Stimulated activated CD8-positive, alpha-beta memory T cell treated with anti-CD3 and anti-CD28 coated beads, Interleukin-7, amount 100 ng/mL, for 4 hours (primary cell): ENCODE measurements at places on chromosomes 5 and 9.

DNA sequence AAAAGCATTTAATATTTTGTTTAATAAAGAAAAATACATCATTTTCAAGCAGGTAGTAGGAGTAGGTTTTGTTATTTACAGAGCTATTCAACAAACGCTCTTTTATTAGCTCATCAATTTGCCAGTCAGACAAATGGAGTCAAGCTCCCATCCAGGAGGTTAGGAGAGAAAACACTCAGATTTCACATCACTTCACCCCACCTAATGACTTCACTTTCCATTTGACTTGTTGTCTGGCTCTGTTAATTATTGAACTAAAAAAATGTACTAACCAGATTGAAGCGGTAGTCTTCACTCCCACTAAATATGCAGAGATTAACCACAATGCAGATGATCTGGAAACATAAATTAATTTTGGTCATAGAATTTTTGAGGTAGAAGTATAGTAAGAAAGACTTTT is 193.6 kb upstream of the VCAN start:
- no peak for DNase-seq

GRCh38 chr5:79547429-79547822 is 33.5 kb upstream of the HOMER1 start:
- no peak for DNase-seq

DNA sequence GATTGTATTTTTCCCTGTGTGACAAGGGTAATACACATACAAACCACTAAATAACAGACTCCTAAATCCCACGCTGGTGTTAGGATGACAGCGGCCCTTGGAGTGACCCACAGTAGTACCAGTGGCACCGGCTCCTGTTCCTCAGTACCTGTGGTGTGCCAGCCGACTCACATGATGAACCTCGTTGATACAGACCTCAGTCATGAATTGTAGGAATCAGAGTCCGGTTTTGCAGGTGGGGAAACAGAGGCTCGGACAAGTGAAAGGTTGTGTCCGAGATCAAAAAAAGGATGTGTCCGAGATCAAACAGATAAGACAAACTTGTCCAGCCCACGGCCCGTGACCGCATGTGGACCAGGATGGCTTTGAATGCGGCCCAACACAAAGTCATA is 78.0 kb downstream of the AMBP start:
- no peak for DNase-seq

DNA sequence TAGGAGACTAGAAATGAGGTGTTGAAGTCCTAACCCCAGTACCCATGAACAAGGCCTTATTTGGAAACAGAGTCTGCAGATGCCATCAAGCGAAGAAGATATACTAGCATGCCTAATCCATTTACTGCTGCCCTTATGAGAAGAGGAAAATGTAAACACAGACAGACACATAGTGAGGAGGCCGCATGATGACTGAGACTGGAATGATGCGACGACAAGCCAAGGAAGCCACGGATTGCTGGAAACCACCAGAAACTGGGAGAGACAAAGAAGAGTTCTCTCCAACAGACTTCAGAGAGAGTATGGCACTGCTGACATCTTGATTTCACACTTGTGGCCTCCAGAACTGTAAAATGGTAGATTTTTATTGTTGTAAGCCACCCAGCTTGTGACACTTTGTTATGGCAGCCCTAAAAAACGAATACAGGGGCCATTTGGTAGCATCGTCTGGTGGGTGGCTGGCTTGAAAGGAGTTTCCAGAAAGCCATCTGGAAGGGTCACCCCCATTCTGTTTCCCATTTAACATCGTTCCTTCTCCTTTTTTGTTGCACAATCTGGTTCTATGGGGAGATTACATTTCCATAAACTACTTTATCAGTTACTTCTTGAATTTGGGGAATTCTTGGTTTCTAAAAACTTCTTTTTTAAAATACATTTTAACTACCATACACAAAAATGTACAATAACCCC is 193.1 kb downstream of the HSD17B3 start:
- no peak for DNase-seq

GRCh38 chr5:82641331-82642003 is 363.3 kb upstream of the RPS23 start:
- DNase-seq = no peak

DNA sequence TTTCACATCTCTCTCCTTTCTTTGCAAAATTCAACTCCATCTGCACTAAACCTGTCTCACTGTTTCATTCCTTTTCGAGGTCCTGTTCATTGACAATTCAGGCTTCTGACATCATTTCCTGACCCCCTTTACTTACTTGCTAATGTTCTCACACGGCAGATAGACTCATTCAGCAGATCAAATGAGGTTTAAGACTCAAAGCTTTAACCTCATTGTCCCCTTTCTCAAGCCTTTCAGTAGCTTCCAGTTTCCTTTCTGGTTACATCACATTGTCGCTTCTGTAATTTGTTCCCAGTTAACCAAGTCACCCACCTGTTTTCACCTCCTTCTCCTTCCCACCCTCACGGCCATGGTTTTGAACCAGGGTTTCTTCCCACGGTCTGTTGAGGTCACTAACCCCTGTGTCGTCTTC is 143.4 kb upstream of the OTULINL start:
- no peak for DNase-seq

DNA sequence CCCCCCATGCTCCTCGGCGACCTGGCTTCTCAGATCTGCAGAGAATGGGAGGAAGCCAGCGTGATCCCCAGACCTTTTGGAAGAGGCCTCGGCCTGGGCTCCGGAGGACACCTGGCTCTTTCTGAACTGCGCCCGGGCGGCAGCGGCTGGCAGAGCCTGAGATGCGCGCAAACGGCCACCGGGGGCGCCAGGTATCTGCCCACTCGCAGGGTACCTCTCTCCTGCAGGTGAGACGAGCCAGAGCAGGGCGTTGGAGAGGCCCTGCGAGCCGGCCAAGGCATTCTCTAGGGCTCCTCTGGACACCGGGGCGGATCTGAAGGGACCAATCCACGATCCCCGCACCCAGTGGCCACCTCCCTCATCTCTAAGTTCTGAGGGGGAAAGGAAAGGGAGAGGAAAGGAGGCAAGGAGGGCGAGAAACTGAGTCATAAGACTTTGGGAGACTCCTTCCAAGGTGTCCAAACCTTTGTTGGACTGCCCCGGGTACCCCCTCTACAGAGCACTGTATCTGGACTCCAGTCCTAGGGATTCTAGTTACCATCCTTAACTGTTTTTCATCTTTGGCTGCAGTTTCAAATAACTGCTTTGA is 55.0 kb upstream of the SLC46A2 start:
- no peak for DNase-seq

- no peak for DNase-seq
These were observed 50.7 kb upstream of the SHB start for GRCh38 chr9:38119560-38120236.

- DNase-seq = no peak
These were observed 63.4 kb downstream of the PSMB7 start for GRCh38 chr9:124351672-124352468.

GRCh38 chr5:133581918-133582317 is 30.4 kb downstream of the FSTL4 start:
- no peak for DNase-seq

DNA sequence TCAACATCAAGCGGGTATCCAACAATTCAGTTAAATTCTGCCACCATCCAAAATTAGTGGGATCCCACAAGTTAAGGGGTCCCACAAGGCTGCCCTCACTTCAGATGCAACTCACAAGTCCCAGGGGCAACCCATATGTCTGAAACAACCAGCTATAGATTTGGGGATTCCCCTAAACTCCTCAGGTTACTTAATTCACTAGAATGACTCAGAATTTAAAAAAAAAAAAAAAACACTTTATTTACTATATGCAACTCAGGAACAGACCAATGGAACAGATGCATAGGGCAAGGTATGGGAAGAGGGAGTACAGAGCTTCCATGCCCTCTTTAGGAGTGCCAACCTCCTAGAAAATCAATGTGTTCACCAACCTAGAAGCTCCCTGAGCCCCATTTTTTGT is 15.1 kb downstream of the AUH start:
- no peak for DNase-seq

- no peak for DNase-seq
These were observed 116.1 kb upstream of the FSTL4 start for GRCh38 chr5:133728475-133728874.

- no peak for DNase-seq
These were observed 29.9 kb downstream of the TENT4A start for GRCh38 chr5:6743161-6743560.

DNA sequence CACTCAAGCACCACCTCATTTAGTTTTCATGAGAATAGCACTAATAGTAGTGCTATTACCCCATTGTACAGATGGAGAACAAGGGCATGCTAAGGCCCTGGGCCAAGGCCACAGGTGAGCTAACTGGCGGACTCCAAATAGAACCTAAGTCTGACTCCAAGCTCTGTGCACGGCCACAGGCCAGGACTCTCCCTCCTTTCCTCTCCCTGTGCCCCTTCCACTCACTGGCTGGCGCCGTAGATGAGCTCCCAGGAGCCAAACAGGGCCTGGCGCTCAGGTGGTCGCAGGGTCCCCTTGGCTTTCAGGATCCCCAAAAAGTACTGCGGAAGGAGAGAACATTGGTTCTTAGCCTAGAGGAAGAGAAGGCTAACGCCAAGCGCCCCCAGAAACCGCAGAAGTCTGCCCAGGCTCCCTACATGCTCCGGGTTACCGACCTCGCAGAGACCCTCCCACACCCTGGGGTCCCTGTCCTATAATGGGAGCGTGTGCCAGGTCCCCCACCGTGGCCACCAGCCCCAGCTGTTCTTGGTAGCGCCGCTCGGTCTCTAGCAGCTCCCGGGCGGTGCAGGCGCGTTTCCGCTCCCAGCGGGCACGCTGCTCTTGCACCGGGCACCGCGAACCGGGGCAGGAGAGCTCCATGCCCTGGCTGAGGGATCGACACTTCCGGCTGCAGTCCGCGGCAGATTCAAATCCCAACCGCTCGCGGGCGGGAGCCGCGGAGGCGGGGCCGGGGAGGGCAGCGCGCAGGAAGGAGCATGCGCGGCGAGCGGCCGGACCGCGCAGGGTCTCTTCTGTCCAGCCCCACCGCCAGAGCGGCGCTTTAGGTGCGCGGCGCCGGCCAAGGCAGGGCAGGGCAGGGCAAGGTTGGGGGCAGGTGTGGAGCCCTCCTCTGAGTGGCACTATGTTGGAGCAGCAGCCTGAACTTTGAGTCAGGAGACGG is at the start of gene ARHGEF39:
Gene ARHGEF39, minus strand, starts transcription at position 665 of the 940 bp plus-strand sequence. Its CDS starts 26 bp downstream, at position 639.
- DNase-seq = no peak

GRCh38 chr9:118618084-118618483 is 751.2 kb downstream of the BRINP1 start:
- DNase-seq = no peak

GRCh38 chr9:2085716-2086115 is 70.6 kb downstream of the SMARCA2 start:
- no peak for DNase-seq

DNA sequence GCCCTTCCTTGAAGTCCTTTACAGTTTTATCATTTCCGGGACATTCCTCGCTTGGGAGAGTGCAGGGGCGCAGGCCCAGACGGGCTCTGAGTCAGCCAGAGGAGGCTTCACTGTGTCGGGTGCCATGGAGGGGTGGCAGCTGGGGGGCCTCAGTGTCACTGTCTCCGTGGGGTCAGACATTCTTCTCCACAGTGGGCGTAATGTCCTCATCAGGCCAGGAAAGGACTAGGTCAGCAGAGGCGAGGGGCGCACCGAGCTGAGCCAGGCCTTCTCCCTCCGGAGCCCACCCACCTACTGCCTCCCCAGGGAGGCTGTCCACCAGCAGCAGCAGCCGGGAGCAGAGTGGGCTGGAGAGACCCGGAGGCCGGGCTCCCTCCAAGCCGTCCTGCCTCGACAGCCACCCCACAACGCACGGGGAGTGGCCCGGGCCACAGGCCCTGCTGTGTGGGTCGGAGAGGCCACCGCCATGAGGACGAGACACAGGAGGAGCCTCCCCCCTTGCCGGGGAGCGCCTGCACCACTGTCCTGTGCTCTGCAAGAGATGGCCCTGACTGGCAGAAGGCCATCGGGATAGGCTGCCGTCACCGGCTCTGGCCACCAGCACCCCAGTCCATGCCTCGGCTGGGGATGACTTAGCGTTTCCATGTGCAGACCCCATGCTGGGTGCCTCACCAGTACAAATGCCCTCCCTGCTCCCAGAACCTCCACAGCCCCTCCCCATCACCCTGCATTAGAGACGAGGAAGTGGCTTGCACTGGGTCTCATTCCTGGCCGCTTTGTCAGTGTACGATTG is 26.5 kb downstream of the SARDH start:
- no peak for DNase-seq

DNA sequence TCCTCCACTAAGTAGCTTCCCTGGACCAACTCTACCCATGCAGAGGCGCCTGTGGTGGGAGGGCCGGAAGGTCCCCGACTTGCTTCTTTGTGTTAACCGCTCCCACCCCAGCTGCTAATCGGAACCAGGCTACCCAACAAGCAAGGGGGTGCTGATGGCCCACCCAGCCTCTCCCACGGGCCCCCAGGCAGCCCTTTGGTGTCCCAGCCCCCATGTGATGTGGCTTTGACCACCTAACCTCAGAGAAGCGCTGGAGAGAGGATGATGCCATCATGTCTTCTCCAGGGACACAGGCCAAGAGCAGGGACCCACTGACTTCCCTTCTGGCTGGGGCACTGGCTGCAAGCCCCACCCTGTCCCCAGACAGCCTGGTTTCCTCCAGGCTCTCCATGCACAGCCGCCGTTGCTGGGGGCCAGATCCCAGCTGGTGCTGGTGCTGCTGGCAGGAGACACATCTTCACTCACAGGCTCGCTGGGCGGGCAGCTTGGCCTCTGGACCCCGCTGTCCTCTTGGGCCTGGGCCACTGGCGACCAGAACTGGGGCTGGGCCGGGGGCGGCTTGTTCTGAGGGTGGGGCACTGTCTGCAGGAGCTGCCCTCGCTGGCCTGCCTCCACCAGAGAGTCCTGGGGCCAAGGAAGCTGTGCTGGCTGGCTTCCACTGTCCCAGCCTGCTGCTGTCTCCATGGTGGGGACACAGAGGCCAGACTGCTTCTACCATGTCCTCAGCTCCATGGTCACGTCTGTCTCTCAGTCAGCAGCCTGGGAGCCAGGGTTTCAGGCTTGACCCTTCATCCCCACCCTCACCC is 27.8 kb downstream of the LAMC3 start:
- DNase-seq = no peak

DNA sequence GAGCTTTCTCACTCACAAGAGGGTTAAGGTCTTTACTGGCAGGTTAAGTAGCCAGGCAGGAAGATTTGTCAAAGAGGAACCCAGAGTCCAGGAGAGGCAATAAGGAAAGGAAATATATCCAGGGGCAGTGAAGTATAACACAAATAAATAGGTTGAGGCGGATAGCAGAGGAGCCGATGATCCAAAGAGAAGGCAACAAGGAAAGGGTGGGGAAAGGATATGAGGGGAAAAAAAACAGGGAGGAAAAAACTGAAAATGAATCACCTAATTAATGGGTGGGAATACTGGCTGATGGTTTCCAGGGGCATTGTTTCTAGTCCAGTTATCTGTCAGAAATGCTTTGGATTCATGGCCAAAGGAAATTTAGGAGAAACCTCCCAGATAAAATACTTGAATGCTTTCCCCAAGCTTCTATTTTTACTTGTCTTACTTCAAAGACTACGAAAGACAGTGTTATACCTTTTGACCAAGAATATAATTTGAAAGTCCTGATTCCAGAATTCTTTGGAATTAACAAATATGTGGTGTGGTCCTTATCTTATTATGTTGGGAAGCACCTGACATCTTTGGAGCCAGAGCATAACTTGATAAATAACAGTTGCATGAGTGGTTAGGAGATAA is 146.5 kb downstream of the AOPEP start:
- DNase-seq = no peak
